Activated CD8-positive, alpha-beta T cell treated with anti-CD3 and anti-CD28 coated beads, Interleukin-2, amount 10 ng/mL, durations not matched to agents 7 days and 5 days (primary cell): ENCODE measurements at places on chromosomes 12 and 14.

- no peak for DNase-seq
These were observed 41.7 kb downstream of the ZCRB1 start for GRCh38 chr12:42284157-42284556.

DNA sequence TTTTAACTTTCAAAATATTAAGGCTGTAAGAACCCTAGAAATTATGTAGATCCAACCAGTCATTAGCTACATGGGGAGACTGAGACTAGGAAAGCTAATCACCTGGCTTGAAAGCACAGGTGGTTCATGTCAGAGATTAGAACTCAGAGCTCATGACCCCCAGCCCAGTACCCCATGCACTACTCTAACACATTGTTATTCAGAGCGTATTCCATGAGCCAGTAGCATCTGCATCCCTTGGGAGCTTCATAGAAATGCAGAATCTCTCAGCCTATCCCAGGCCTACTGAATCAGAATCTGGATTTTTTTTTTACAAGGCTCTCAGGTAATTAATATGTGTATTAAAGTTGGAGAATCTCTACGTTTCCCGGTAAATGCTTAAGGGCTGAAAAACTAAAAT, 161.7 kb downstream of the BTG1 start:
- DNase-seq: no peak

GRCh38 chr14:21078287-21078686, 8.2 kb downstream of the ARHGEF40 start:
- DNase-seq: no peak

DNA sequence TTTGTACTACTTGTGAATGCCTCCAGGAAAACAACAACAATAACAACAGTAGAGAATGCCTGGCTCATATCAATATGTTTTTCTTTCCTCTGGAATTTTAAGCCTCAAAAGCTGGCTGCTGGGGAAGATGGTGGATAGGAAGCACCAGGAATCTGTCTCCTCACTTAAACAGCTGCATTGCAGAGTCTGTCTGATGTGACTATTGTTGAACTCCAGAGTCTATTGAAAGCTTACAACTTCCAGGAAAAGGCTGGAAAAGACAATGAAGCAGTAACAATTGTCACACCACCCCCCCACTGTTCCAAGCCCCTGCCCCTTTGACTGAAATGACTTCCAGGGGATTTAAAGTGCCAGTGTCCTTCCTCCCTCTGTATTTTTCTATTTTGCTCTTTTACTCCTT, 309.7 kb downstream of the BMP4 start:
- no peak for DNase-seq

- no peak for DNase-seq
These were observed 142.5 kb upstream of the OVCH1 start for GRCh38 chr12:29639893-29640495.

DNA sequence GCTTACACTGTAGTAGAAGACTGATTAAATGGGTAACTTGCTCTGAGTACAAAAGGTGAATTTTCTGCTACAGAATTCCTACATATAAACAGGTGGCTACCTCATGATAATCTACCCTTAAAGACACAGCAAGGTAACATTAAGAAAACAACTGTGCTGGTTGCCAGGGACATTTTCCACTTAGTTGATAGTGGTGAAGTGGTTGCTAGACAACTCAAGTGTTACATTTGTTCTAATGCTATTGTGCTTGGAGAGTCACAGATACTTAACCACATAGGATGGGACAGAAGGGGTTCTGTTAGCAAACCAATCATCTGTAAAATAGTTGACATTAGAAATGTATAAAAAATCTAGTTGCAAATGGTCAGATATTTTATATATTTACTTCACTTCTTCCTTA, 870.3 kb upstream of the SEL1L start:
- DNase-seq: no peak

DNA sequence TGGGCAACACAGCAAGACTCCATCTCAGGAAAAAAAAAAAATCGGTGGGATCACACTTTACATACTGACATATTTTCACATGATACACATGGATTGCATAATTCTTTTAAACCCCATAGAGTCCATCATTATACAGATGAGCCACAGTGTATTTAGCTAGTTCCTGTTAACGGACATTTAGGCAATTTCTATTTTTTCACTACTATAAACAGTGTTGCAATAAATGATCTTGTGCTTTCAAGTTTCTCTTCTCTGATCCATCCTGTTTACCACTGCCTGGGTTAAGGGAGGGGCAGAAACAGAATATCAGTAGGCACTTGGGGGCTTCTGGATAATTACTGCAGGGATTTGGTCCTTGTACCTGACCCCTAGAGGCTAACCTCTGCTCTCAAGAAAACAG, 43.4 kb upstream of the SPTLC2 start:
- DNase-seq: no peak

GRCh38 chr12:116532986-116533342, 26.2 kb upstream of the MAP1LC3B2 start:
- DNase-seq: no peak

GRCh38 chr14:54787261-54787660, 115.4 kb downstream of the GCH1 start:
- no peak for DNase-seq

DNA sequence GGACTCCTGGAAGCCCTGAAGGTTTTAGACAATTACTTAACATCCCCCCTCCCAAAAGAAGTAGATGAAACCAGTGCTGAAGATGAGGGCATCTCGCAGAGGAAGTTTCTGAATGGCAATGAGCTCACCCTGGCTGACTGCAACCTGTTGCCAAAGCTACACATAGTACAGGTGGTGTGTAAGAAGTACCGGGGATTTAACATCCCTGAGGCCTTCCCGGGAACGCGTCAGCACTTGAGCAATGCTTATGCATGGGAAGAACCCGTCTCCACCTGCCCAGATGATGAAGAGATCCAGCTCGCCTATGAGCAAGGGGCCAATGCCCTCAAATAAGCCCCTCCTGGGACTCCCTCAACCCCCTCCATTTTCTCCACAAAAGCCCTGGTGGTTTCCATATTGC, 10.6 kb upstream of the SPPL3 start:
- DNase-seq: no peak

DNA sequence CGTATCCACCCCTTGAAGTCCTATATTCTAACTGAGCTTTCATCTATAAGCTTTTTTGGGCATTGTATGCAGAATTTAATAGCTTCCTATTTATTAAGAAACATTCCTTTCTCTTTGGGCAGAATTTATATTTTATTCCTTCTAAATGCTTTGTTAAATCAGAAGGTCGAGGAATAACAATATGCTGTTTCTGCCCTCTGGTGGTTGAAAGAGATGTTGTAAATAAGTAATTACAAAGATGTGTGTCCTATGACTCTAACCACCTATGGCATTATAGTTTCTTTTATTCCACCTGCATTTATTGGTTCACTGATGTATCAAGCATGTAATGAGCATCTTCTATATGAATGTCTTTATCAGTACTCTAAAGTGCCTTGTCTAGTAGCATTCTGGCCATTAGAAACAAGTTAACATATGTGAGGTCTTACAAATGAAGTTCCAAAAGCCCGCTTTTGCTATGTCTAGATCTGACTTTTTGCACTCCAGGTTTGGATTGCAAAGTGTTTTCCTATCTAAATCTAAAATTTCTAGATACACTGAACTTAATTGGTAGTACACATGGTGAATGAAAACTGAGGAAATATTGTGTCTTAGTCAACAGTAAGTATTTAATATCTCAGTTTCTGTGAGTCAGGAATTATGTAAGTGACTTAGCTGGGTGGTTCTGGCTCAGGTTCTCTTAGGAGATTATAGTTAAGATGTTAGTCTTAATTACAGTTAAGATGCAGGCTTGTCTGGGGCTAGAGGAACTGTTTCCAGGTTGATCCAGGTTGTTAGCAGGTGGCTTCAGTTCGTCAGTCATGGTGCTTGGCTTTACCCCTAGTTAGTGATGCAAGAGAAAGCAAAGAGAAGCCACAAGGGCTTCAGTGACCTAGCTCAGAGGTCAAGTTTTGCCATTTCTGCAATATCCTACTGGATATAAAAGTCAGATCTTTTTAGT, 57.5 kb downstream of the PLEKHA5 start:
- no peak for DNase-seq

DNA sequence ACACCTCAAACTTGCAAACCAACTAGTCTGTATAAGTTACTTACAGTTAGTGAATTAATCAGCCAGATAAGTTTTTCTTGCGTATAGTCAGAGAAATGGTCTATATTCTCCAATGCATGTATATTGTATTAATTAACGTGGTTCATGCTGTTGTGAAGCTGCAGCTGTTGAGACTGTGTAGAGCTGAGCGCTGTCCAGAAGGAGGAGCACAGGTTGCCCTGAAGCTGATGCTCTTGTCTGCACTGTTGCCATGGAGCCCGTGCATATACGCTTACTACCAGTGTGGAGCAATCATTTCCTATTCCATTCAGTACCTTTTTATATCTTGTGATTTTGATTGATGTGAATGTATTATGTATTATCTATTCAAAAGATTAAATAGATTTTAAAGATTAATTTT, 74.3 kb upstream of the ARID2 start:
- DNase-seq: peak; percentile 80

- no peak for DNase-seq
These were observed 19.0 kb downstream of the SLC7A7 start for GRCh38 chr14:22796087-22796707.

DNA sequence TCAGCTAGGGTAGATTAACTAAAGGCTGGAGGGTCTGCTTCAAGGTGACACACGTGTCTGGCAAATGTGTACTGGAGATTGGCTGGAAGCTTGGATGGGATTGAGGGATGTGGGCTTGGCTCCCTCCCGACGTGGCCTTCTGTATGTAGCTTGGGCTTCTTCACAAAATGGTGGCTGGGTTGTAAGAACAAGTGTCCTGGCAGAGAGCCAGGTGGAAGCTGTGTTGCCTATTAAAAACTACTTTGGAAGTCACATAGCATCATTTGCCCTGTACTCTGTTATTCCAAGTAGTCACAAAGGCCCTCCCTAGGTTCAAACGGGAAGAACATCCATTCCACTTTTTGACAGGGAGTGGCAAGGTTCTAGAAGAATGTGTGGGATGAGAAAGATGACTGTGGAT, 174.1 kb upstream of the PRICKLE1 start:
- no peak for DNase-seq

- no peak for DNase-seq
These were observed 61.0 kb downstream of the KIF26A start for GRCh38 chr14:104199266-104199895.

- no peak for DNase-seq
These were observed 388.9 kb downstream of the SOX5 start for GRCh38 chr12:23560611-23561010.

- DNase-seq: no peak
These were observed 267.7 kb downstream of the RPAP3 start for GRCh38 chr12:47438175-47438574.

DNA sequence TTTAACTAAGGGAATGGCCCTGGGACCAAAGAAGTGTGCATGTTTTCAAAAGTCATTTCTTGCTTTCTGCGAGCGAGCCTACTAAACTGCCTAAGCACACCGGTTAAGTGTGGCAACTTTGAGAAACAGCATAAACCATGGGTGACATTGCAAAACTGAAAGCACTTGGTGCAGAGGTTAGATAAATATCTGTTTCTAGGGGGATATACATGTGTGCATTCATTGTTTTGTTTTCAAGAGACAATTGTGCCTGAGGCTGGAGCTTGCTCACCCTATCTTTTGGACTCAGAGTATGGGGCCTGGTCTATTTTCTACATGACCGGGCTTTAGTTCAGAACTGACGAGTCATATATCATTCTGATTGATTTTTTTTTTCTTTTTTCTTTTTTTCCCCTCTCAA, 923.4 kb downstream of the NRXN3 start:
- DNase-seq: no peak

- no peak for DNase-seq
These were observed 154.4 kb upstream of the PDE3A start for GRCh38 chr12:20213723-20214625.

DNA sequence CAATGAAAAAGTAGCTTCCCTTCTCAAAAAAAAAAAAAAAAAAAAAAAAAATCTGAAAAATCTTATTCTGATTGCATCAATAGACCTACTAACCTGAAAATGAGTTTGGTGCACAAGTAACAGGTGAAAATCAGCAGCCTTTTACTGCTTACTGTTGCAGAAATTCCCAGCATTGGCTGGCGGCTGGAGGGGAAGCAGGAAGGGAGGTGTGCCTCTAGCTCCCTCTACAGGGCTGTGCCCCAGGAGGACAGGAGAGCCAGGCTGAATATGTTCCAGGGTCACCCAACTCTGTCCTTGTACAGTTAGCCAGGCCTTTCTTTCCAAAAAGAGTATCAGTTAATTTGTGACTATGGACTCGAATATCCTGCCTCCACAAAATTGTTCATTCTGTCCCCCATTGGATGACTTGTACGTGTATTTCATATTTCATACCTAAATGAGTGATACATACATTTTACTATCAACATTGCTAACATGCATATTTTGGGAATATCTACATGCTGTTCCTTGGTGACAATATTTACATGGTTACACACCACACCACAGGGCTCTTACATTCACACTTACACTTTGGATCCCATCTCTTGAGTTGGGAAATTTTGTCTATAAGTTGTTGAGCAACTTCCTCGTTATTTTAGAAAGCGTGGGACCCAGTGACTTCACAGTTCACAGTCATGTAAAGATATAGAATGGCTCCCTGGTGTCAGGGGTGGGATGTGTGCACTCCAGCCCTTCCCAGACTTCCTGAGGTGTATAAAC, 124.8 kb downstream of the SAMD4A start:
- peak; percentile 53 for DNase-seq

- DNase-seq: no peak
These were observed 23.8 kb downstream of the ANO2 start for GRCh38 chr12:5921027-5921909.

GRCh38 chr12:104669851-104670337, 213.1 kb downstream of the CHST11 start:
- peak; percentile 67 for DNase-seq

- no peak for DNase-seq
These were observed 381.0 kb downstream of the LRIG3 start for GRCh38 chr12:58539295-58539694.

DNA sequence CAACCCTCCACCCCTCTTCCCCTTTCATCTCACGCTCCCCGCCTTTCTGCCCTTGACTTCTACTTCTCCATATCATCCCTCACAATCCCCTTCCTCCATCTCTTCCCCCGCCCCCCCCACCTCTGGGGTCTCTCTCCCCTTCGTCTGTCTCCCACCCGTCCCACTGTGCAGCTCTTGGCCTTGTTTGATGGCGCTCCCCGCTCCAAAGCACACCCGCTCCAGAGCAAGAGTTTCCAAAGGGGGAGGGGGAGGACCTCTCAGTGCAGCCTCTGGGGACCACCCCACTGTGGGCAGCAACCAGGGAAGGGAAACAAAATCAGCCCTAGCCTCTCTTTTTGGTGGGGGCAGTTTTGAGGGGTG, 774 bp downstream of the CHGA start:
- DNase-seq: no peak

- DNase-seq: no peak
These were observed 145.6 kb upstream of the SLC38A2 start for GRCh38 chr12:46518169-46518568.

DNA sequence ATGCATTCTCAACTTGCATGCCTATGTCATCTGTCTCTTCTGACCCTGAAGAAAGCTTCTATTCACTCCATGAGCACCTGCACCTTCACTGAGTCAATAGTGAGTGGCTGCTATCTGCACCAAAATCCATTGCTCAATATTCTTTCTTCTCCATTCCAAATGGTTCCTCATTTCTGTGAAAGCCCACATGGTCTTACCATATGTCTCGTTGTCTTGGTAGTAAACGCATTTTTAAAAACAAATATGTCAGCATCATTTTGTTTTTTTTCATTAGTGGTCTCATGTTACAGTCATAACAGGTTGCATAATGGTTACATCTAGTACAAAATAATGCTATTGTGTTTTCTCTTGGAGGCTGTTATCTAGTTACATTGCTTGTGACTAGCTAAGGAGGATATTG, 106.9 kb upstream of the CPM start:
- DNase-seq: no peak

- DNase-seq: peak; percentile 67
These were observed 4.9 kb downstream of the VAMP1 start for GRCh38 chr12:6465467-6466183.

GRCh38 chr12:6615802-6616201, 8.6 kb upstream of the CHD4 start:
- DNase-seq: no peak
